GF-D8 (cell line): ENCODE measurements at places on chromosomes 2 and 18.

DNA sequence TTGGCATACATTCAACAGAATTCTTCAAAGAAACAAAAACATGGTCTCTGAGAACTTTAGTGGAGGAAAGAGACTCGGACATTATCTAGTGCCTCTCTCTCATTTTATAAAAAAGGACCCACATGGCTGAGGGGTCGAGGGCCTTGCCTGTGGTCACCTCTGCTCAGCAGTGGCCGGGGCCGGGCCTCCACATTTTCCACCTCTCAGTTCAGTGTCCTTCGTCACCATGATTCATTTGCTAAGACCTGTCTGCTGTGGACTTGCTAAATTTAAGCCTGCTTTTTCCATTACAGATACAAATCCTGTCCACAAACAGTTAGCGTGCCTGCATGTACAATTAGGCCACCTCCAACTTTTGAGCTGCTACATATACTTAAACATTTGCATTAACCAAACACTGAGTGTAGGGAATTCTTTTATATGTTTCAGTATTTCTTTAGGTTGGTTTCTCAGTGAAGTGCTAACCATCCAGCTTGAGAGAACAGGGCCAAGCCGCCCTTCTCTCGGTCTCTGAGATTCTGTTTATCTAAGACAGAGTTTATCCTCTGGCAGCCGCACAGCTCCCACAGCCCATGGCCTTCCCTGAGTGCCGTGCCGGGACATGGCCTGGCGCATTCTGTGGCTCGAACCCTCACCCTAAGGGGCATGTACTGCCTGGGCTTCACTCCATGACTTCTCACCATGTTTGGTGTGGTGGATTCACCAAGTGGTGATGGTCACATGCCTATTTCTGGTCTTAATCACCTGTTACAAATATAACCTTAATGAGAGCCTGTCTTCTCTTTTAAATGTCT is 46.2 kb downstream of the COA5 start:
- no peak for DNase-seq

GRCh38 chr2:80499095-80499494 is 194.5 kb upstream of the LRRTM1 start:
- DNase-seq, result no peak

DNA sequence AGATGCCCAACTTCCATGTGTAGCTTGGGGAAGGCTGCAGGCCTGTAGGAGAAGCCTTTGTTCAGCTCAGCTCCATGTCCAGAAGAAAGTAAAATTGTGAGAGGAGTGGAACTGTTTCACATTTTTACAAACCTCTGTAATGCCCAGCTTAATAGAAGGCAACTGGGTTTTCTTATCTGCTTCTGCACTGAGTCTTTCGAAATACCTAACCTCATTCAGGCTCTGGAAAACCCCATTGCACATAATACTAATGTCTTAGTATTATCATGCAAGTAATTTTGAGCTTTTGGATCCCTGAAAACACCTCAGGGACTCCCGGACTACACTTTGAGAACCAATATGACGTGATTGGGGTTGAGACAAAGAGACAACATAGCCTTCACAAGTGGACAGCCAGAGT is 5.8 kb downstream of the SMIM21 start:
- no peak for DNase-seq

DNA sequence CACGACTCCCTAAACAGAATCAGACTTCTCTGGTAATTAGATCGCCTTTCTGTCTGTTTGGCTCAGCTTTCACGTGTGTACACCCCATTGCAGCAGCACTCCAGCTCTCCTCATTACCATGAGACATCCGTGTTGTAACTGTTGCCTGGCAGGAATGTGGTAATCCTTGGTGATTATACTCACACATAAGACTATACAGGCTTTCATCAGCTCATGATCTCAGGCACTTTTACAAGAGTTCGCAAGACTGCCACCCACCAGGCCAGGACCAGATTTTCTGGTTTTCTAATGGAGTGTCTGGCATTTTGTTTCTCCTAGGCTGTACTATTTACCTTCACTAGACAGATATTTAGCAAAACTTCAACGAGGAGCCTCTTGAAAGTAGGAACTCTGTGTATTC is 50.2 kb downstream of the ACVR1 start:
- DNase-seq, result no peak

- no peak for DNase-seq
These were observed 330.9 kb downstream of the DCC start for GRCh38 chr18:52670896-52671295.

GRCh38 chr2:217851191-217852020 is 151.4 kb downstream of the TNS1 start:
- no peak for DNase-seq
